ENCODE measurements at places on chromosomes 2 and 18.

DNA sequence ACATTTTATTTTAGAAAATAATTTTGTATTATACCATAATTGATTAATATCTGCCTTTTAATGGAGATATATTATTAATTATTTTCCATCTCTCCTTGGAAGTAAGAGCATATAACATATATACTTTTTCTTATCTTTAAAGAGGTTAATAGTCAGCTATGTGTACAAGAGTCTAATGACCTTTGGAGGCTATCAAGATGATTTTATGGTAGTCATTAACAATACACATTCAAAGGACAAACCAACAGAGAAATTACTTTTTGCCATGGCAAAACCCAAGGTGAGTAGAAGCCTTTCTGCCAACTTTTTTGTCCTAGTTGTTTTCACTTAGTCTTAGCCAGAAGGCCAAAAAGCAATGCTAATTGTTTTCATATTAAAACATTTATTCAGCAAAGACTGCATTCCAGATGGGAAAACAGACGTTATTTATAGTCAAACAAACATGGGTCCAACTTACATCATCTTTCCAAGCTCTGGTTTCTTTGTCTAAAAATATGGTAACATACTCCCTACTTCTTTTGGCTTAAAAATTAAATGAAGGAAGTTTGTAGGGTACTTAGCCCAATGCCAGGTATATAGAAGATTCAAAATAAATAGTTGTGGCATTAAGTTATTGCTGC is 9.6 kb upstream of the DYNC2LI1 start:
- DNase-seq = peak; percentile 84

GRCh38 chr2:8633186-8633734 is 48.6 kb upstream of the ID2 start:
- DNase-seq = no peak

DNA sequence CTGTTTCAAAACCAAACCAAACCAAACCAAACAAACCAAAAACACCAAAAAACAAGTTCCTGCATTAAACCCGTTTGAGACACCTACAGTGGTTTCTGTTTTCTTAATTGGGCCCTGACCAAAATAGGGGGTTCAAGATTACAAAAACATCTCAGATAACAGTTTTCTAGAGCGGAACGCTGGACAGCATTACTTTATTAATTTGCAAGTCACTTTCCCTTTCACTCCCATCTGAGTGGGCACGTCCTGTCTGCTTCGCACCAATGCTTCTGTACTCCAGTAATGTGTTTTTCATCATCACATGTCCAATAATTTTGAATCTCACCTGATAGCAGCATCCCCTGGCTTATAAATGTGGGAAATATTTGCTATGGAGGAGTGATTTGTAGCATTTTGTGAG is 11.7 kb upstream of the MYO1B start:
- DNase-seq = no peak

- peak; percentile 25 for DNase-seq
Observed at GRCh38 chr2:54456612-54457322, 640 bp downstream of the SPTBN1 start.

DNA sequence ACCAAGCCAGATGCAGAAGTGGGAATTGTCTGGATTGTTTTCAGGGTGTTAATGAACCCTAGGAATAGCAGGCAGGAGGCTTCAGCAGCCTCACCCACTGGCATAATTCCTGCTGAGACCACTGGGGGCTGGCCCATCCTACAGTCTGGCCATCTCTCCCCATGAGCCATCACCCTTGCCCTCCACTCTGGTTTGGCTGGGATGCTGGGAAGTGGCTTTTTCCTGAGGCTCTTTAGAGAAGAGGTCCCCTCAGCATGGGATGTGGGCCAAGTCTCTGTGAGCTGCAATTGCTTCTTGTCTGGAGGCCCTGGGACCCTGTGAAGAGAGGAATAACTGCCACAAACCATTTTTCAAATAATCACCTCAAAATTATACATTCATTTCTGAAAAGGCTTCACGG is 4.0 kb downstream of the TCF7L1 start:
- no peak for DNase-seq

DNA sequence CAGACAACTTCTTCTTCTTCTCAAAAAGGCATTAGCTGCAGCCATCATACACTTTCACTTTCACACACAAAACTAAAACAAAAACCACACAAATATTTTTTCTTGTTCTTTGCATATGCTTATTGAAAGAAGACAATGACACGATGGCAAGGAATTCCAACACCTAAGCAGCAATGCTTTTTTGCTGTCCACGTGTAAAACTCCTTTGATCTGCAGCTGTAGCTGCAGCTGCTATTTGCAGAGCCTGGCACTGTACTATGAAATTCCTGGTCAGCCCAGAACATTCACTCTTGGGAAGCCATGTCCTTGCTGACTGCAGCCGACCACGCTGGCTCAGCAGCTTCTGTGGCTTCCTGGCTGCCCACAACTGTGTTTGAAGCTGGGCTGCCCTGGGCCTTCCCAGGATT is 316.2 kb downstream of the CDH2 start:
- DNase-seq = peak; percentile 6

DNA sequence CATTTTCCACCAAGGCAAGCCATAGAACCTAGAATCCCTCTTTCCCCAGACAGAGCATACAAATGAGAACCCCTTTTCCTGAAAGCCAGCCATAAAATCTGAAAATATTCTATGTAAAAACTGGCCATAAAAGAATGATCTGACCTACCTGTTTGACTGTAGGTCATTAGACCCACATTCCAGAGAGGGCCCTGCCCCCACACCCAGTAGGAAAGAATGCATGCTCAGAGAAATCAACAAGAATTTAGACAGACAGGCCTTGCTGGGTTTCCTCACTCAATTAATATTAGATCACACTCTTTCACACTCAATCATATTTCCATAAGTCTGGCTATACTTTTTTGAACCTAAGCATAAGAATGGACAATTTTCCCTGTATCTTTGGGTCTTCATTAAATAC is 929.5 kb downstream of the ERBB4 start:
- no peak for DNase-seq

Data from NCI-H1694 treated with DMSO at 0.1 percent for 48 hours (cell line).